ENCODE measurements at places on chromosomes 12 and 14.

GRCh38 chr12:120142231-120142877, 25.8 kb upstream of the RAB35 start:
- DNase-seq: no peak

GRCh38 chr14:93458234-93458633, 27.5 kb downstream of the UNC79 start:
- DNase-seq: no peak

DNA sequence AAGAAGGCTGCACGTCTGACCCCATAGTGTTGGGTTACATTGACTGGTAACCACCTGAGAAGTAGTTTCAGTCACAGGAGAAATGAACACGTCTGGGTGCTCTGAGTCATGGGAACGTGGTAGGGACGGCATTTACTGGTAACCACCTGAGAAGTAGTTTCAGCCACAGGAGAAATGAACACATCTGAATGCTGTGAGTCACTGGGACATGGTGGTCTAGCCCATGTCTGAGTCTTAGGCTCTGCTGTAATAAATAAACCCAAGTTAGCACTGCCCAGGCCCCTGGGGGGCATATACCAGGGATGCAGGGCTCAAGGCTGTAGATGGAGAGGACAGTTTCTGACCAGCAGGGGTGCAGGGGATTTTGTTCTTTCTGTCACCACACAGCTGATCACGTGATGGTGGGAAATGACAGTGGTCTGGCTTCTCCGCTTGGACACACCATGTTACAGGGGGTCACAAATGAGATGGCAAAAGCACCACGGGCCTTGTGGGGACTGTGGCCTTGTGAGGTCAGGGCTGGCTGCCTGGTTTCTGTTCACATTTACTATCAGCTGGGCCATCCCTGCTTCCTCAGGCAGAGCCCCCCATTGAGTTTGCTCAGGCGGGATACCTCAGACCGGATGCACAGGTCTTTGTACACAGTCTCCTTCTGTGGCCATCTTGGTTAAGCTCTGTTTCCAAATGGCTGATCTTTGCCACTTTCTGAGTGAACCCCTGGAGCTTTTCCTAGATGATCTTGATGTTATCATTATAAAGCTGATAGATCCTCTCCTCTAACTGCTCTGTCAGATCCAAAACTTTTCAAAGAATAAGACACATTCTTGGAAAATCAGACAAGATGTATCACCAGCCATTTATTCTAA, 9.8 kb upstream of the C12orf42 start:
- no peak for DNase-seq

GRCh38 chr12:65305346-65305950, 27.0 kb downstream of the MSRB3 start:
- no peak for DNase-seq

DNA sequence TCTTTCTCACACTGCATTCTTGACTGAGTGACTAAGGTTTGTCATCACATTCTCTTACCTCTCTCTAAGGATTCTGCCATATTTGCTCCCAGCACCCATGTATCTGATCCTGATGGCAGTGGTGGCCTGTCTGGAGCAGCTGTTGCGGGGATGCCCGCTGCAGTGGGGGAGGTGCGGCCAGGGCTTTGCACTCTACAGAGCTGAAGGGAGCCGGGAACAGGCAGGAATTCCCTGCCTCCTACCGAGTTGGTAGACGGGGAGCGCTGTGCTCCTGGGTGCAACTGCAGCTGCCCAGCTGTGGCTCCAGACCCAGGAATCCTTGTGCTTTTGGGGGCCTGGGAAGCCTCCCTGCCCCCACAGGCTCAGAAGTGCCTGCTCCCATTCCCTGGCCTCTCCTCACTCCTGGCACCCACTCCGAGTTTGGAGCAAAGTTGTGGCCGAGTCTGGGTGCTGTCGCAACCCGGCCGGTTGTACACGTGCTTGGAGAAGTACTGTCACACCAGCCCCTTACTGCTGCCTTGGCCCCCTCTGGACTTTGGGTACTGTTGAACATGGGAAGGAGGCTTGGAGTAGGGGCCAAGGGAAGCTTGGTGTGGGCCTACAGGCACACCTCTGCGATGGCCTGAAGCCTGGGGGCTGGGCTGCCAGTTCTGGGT, 106.9 kb upstream of the OR4E1 start:
- no peak for DNase-seq

DNA sequence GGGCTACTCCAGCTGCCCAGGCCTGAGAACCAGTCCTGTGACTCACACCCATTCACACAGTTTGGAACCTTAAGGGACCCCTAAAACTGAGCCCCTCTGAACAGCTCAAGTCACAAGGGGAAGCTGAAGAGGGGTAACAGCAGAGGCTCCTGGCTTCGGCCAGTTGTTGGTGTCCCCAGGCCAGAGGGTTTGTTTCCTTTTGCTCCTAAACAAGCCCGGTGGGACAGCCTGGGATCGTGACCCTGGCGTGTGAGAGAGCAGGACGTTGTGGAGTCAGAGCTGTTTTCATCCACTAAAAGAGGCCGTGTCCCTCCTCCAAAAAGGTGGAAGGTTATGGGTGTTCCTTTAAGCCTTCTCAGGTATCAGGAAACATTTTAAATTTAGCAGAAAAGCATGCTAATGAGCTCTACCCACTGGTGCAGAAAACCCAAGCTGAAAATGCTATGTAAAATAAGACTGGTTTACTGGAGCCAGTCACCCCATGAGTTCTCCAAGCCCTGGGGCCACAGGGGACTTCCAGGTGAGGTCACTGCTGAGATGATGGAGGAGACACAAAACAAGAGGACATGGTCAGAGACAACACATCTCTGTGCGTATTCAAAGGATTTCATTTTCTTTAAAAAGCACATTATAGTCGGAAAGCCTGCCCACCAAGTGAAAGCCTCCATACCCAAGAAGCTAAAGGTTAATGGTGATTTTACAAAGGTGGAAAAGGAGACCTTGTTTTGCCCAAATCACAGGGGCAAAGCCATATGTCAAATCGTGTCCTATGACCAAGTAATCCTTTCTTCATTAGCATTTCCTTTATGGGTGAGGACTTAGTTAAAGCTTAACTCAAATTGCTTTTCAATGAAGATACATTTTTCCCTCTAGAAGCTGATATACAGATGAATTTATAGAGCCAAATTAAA, 14.1 kb downstream of the PRKAB1 start:
- DNase-seq: no peak

- no peak for DNase-seq
Measured at GRCh38 chr14:30551460-30551859, 7.5 kb upstream of the G2E3 start.

DNA sequence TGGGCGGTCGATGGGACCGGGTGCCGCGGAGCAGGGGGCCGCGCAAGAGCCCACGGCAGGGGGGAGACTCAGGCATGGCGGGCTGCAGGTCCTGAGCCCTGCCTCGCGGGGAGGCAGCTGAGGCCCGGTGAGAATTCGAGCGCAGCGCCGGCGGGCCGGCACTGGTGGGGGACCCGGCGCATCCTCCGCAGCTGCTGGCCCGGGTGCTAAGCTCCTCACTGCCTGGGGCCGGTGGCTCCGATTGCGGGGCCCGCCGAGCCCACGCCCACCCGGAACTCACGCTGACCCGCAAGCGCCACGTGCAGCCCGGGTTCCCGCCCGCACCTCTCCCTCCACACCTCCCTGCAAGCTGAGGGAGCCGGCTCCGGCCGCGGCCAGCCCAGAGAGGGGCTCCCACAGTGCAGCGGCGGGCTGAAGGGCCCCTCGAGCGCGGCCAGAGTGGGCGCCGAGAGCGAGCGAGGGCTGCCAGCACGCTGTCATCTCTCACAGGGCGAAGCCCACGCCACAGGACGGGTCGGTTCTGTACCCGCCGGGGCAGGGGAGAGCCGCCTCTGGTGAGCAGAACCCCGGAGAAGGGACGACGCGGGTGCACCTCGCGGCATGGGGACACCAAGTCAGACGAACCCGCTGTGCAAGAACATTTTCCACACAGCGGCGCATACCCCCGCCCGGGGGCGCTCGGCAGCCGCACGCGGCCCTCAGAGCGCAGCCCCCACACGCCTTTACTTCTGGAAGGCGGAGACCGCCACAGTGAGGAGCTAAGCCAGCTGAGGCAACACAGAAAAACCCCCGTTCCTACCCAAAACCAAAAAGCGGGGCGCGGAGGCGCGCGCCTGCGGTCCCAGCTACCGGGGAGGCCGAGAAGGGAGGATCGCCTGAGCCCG, 1.2 kb upstream of the SIVA1 start:
- no peak for DNase-seq

GRCh38 chr12:96250119-96250685, 56.0 kb downstream of the ELK3 start:
- no peak for DNase-seq

- DNase-seq: no peak
Measured at GRCh38 chr12:42240131-42240750, 2.2 kb upstream of the YAF2 start.

DNA sequence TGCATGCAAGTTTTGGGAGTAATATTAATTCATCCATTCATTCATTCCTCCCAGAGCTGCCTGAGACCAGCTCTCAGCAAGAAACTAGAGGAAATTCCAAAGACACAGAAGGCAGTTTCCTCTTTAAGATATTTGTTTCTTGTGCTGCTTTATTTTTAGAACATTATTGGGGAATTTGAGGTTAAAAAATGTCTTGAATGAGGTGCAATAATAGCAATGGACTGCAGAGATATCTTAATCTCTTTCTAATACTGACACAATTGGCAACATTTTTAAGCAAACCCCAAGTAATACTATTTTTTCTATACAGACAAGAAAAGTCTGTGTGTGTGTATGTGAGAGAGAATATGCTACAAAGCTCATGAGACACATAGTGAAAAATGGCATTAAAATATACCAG, 190.2 kb upstream of the USP15 start:
- no peak for DNase-seq

- DNase-seq: no peak
Measured at GRCh38 chr12:77062846-77063461, 2.4 kb downstream of the E2F7 start.

- no peak for DNase-seq
Measured at GRCh38 chr14:31159682-31160296, 47.8 kb downstream of the HECTD1 start.

GRCh38 chr14:21233457-21234076, 35.7 kb downstream of the HNRNPC start:
- DNase-seq: no peak

DNA sequence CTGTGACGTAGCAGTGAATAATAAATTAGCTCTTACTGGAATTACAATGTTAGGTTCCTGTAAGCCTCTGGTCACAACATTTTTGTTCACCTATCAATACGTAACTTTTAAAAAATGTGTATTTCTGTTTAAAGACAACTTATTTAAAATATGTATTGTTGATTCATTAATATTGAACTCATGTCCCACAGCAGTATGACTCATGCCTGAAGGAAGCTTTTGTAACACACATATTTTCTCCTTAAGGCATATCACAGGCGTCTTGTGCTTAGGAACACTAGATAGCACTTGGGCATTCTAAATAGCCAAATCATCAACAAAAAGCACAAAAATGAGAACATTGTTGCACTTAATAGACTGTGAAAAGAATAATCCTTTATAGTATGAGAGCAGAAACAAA, 92.5 kb downstream of the GPHN start:
- no peak for DNase-seq

GRCh38 chr12:110807640-110808039, 39.1 kb upstream of the CCDC63 start:
- DNase-seq: no peak

DNA sequence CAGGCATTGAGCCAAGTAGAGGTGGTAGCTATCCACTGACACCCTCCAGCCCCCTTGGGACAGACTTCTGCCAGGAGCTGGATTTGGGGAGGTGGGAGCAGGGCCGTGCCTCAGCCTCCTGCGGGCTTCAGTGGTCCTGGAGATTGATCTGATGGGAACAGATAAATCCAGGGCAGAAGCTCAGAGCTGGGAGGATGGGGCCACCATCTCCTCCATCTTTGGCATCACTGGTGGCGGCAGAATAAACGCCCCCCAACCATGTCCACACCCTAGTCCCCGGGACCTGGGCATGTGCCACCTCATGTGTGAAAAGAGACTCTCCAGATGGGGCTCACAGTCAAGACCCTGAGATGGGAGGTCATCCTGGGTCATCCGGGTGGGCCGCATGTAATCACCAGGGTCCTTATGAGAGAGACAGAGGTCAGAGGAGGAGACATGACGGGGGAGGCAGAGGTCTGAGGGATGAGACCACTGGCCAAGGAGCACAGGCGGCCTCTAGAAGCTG, 209.6 kb upstream of the RTL1 start:
- DNase-seq: no peak

DNA sequence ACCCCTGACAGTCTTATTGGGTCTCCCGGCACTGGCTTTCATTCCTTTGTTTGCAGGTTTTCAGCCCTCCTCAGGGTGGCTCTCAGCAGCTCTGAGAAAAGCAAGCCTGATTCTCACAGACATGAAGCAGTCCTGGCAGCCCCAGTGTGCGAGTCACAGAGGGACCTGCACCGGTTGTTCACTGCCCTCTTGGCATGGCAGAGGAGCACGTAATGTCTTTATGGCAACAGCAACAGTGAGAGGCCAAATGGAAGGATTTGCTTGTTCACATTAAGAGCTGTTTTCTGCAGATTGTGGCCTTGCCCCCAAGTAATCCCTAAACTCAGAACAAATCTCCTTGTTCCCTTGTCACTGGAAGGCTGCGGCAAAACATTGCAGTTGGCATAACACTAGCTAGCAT, 3.4 kb downstream of the KCNA5 start:
- DNase-seq: no peak

GRCh38 chr14:71062581-71063303, 155.5 kb downstream of the PCNX1 start:
- DNase-seq: no peak

- no peak for DNase-seq
Measured at GRCh38 chr12:53593707-53594106, 32.5 kb downstream of the ATF7 start.

DNA sequence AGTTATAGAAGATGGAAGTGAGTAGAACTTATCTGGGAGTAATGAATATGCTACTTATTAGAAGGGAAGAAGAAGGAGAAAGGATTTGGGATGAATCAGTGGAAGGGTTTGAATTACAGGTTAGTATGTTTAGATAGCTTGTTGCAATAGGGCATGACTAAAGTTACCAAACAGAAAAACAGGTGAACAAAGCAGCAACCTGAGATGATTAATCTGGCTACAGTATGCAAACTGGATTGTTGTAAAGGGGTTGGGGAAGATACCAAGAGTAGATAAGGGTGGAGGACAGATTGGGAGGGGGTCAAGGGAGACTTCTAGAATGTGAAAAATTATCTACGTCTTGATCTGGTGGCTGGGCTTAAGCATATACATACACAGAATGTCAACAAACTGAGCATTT, 73.4 kb upstream of the CLEC14A start:
- DNase-seq: no peak

DNA sequence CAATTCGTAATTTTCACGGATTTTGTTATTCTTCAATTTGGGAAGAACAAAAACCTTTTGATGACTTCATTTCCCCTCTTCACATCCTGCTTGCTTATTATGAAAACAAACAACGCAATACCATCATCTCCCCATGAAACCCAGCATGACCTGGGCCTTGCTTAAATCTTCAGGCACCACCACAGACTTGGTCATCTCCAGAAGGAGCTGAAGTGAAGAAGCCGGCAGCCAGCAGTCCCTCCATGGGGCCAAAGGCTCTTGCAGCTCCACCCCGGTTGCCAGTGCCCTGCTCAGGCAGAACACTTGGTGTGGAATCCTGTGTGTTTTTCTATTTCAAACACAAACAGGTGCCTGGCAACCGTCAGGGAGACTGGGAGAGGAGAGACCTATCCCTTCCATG, 982.9 kb upstream of the TMEM132C start:
- DNase-seq: no peak

Data from activated T-helper 1 cell treated with anti-CD3 and anti-CD28 coated beads, Interleukin-2, amount 50 U/mL, for 16 hours (primary cell).